Activated CD8-positive, alpha-beta memory T cell treated with anti-CD3 and anti-CD28 coated beads, Interleukin-2, amount 50 U/mL, for 48 hours (primary cell): ENCODE measurements at places on chromosomes 2 and 18.
A peak's percentile ranks its signal among the peaks of the same experiment; 100 is the strongest.

- DNase-seq: no peak
Observed at GRCh38 chr2:21072477-21073242, 28.8 kb upstream of the APOB start.

GRCh38 chr2:223528036-223528435 is 74.1 kb downstream of the SCG2 start:
- DNase-seq: no peak

DNA sequence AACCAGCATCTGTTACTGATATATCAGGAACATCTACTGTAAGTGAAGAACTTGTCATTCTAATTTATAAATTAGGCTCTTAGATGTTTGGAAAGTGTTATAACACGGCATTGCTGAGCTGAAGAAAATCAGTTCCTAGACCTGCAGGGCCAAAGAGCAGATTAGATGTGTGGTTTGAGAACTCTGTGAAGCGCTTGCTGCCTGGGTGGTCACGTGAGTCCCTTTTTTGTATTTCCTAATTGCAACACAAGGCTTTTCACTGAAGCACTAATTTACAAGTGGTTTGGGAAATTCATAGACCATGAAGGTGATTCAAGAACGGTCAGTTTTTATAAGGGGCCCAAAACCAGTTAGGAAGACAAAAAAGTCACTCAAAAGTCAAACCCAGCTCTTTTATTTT is 106.9 kb upstream of the SP3 start:
- DNase-seq: no peak

- DNase-seq: peak; percentile 57
Observed at GRCh38 chr18:58195278-58195765, 151.3 kb downstream of the NEDD4L start.

DNA sequence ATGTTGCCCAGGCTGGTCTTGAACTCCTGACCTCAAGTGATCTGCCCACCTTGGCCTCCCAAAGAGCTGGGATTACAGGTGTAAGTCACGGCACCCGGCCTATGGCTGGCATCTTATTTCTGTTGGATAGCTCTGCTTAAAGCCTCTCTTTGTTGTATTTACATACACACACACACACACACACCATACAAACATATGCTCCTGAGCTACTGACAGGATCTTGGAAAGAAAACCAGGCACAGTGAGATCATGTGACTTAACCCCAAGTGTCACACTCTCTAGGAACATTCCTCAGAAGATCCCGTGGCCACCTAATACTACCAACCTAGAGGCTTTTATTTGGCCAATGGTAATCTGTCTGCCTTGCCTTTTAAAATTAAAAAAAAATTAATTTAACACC is 85.1 kb upstream of the HAAO start:
- peak; percentile 22 for DNase-seq
